ENCODE measurements at places on chromosomes 1 and 21.

DNA sequence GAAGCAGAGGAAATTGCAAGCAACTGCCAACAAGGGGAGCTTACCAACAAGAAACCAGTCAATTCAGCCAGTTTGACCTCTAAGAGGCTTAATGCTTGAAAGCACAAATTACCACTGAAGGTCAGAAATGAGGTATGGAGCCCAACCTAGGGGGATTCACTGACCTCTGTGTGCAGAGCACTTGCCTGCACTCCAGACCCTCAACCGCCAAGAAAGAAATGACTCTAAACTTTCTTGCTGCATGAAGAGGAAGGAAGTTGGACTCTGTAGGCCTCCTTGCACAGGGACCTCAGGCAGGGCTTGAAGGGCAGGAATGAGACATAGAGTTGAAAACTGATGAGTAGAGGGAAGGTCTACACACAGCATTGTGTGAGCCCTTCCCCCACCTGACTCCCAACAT is 10.0 kb downstream of the ARMH1 start:
- DNase-seq = no peak

DNA sequence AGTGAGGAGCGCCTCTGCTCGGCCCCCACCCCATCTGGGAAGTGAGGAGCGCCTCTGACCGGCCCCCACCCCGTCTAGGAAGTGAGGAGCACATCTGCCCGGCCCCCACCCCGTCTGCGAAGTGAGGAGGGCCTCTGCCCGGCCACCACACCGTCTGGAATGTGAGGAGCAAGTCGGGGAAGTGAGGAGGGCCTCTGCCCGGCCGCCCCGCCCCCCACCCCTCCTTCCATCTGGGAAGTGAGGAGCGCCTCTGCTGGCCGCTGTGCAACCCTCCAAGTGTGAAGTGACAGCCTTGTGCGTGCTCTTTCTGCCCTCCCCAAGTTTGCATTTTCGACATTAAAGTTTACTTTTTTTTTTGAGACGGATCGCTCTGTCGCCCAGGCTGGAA is 5.1 kb upstream of the ZZZ3 start:
- DNase-seq = no peak

DNA sequence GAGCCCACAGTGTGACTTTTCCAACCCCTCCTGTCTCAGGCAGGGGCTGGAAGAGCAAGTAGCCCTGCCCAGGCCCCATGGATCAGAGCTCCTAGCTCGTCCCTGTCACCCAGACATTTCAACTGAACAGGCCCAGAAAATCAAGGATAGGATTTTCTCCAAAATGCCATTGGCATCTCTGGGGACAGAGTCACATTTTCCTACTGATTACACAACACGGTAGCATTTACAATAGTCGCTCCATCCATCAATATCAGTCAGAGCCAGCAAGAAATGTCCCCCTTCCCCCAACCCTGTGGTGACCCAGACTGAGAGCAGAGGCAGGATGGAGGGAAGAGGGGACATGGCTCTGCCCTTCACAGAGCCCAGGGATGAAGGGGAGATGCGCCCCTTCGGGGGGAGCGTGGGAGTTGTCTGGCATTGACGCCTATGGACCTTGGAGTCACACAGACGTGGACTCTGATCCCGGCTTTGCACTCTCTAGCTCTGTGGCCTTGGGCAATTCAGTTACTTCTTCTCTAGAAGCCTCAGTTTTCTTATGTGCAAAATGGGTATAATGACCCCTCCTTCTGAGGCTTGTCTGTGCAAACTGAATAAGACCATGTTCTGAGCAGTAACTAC is 275.6 kb downstream of the FOXD2 start:
- no peak for DNase-seq

- no peak for DNase-seq
These were observed 24.7 kb downstream of the STX6 start for GRCh38 chr1:180997843-180998504.

DNA sequence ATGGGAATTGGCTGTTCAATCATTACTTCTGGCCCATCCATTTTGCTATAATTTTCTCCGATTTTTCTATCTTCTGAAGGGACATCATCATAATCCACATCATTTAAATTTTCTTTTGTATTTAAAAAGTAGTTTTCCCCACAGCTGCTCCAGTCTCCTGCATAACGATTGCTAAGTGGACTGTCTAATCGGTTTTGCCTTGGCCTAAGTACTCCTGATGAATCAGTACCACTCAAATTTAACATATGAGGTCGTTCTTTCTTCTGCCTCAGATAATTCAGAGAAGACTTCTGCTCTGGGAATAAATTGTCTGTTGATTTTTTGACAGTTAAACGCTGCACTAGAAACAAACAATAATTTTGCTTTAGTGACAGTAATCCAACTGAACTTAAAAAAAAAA is 41.9 kb downstream of the SYDE2 start:
- no peak for DNase-seq

DNA sequence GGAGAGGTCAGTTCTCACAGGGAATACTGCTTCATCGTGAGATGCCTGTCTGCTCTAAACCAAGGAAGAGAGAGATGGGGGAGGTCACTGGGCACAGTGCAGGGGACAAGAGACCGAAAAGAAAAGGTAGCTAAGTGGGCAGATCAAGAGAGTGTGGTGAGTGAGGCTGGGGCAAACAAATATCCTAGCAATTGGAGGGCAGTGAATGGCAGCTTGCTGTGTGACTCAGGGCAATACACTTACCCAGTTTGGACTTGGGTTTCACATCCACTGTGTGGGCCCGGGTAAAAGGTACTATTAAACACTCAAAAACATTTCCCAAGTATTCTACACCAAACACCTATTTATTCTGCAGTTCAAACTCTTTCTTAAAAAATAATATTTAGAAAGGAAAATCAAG is 10.2 kb downstream of the PLXNA2 start:
- no peak for DNase-seq

GRCh38 chr1:220221269-220221668 is 51.0 kb downstream of the RAB3GAP2 start:
- no peak for DNase-seq

- no peak for DNase-seq
These were observed 98.9 kb downstream of the DHRS3 start for GRCh38 chr1:12518931-12519692.

DNA sequence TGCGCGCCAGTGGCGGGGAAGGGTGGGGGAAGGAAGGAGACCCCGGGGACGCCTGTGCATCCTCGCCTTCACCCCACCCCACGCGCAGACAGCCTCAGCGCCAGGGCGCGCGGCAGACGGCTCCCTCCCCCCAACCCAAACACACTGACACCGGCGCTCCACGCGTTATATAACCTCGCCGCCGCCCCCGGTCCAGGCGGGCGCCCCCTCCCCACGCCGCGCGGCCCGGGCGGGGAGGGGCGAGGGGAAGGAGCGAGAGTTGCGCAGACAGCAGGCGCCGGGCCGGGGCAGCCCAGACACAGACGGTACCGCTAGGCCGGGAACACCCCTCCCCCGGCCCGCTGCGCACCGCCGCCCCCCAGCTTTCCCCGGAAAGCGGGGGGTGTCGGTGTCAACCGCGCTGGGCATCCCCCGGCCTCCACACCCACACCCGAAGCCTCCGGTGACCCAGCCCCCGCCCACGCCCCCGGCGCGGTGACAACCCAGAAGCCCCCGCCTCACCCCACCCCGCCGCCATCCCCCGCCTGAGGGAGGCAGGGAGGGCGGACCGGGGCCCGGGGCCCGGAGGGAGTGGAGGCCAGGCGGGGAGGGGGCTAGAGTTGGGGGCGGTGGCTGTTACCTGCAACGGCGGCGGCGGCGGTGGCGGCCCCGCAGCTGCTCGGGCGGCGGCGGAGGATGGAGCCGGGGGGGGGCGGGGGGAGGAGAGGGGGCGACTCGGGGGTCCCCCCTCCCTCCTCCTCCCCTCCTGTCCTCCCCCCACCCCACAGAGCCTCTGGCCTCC is 432 bp downstream of the AKT3 start:
- DNase-seq = peak; percentile 52

GRCh38 chr1:162404550-162405160 is 7.3 kb downstream of the SH2D1B start:
- no peak for DNase-seq

- DNase-seq = no peak
These were observed 25.6 kb downstream of the CD244 start for GRCh38 chr1:160836981-160837557.

DNA sequence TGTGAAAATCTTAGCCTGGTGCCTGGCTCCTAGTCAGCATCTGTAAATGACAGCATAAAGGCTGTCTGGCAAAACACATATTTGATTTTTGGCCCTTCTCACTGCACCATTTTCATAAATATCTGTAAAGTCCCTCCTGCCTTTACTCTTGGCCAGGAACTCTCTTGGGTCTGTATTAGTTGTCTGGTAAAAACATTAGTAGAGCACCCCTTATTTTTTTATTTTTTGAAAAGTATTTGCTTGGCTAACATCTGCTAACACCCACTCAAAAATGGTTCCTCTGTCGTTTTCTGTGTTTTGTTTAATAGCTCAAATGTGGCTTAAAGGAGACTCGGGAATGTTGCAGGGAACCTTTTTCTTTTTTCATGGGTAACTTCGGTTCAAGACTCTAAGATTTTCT is 293.4 kb downstream of the HMCN1 start:
- no peak for DNase-seq

GRCh38 chr1:170674239-170674638 is 10.3 kb downstream of the PRRX1 start:
- DNase-seq = no peak

- DNase-seq = no peak
These were observed 14.7 kb downstream of the ADCY10 start for GRCh38 chr1:167899253-167899681.

DNA sequence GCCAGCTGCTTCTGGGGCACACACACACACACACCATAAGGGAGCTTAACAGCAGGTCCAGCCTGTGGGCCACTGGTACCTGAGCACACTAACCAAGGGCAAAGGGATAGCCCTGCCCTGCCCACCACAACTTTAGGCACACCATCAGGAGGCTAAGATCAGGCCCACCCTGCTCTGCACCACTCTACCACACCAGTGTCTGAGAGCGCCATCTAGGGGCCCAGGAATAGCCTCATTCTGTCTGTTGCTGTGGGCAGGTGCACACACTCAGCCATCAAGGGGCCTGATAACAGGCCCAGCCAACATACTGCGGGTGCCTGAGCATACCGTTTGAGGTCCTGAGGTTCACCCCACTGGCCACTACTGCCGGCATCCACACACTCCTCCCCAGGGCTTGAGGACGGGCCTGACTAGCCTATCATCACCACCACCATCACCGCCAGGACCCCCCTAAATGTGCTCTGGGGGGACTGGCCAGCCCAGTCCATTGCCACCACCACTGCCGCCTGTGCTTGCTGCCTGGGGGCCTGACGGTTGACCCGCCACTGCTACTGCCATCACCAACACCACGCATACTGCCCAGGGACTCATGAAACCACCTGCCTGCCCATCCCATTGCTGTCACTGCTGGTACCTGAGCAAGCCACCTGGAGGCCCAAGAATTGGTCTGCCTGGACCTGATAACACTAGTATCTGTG is 31.3 kb downstream of the NSL1 start:
- DNase-seq = no peak

DNA sequence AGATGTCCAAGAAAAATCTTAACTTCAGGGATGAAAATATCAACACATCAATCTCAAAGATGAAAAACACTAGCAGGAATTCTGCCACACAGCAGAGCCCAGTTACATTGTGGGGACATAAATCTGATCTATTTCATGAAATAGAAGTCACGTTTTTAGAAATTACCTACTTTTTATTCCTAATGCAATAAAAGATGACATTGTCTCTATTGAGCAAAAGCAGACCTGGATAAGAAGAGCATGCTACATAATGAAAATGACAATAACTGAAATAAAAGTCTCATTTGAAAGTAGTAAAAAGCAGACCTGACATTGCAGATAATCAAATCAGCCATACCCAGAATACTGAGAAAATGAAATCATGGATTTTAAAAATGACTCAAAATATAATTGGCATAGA is 156.8 kb downstream of the NTNG1 start:
- no peak for DNase-seq

DNA sequence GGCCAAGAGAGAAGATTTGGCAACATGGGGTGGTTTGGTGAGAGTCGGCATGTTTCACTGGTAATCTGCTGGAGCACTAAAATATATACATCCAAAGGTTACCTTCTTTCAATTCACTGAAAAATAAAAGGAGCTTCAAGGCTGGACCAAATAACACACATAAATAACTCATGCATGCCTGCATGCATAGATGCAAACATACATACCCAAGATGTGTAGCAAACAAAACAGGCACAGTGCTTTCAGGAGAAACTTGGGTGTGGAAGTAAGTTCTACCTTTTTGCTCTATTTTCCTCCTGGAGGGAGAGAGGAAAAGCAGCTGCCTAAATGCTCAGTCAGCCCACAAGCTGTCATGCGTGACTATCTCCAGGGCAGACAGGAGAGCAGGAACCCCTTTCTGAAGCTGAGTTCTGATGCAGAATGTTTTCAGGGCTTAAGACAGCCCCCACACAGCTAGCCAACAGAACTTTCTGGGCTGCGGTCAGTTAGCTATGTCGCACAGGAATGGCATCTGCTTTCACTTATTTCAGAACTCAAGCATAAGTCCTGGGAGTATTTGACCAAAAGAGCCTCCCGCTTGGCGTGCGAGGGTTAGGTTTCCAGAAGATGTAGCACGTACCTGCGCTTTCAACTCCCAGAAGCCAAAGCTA is 166.2 kb downstream of the TOMM20 start:
- no peak for DNase-seq

DNA sequence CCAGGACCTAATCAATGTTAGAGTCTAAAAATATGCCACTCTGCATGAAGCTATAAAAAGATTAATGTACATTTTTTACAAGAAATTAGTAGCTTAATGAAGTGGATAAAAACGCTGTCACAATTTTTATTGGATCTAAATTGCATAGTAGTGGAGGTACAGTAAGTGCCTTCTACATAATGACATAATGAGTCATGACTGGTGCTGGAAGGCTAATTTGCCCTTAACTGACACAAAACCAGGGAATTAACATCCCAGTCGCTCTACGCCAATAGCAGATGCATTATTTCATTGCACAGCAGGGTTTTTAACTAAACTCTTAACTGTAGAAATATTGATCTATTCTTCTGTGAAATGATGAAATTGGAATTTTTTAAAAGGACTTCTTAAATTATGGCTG is 33.3 kb downstream of the RRAGC start:
- no peak for DNase-seq

DNA sequence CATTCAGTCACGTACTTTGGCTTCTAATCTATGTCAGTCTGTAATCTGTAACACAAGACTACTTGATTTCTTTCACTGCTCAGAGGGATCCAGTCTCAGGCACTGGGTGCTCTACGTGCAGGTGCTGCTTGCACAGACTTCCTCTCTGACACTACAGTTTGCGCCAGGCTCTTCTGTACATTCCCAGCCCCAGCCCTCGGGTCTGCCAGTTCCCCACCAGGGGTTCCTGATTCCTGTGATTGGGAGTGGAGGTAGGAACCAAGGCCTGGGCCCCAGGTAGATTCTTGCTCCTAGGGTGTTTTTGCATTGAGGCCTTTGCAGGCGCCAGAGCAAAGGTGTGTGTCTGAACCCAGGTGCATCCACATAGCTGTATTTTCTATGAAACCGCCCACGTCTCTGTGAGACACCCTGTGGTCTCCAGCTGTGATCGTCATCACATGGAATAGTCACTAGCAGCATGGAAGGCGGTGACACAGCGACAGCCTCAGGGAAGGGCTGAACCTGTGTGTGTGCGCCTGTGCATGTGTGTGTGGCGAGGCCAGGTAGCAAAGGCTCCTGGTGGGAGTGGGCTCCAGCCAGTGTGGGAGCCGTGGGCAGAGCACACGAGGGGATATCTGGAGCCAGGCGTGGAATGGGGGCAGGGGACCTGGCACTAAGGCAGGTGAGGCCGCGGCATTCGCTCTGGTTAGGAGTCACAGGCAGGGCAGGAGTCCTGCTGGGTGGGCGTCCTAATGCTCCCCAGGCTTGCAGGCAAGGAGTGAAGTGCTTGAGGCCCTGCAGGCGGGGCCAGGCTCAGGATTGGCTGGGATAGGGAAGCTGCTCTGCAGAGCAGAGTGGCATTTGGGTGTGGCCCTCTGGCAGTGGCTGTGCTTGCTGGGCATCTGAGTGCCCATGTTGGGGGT is 5.2 kb downstream of the GJC2 start:
- no peak for DNase-seq
